ENCODE measurements at places on chromosomes 11 and 22.

DNA sequence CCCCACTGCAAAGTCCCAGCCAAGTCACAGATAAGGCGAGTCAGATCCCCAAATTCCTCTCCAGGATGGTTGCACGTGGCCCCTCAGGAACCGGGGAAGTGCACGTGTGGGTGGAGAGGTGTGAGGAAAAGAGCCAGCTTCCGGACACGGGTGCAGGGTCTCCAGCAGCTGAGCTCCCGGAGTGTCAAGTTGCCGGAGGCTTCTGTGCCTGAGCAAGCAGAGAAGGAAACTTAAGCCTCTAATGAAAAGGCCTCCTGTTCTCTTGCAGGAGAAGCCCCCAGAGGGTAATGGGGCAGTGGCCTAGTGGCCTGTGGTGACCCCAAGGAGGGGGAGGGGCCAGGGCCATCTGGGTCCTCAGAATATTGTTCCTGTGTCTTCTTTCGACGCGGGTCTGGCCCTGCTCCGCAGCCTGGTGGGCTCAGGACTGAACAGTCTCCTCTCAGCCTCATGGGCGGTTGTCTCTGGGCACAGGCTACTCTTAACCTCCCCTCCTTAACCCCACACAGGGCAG lies 147.9 kb downstream of the FEZ1 start:
- DNase-seq: no peak

- no peak for DNase-seq
Observed at GRCh38 chr22:29129808-29130140, 56.9 kb downstream of the KREMEN1 start.

GRCh38 chr22:27810609-27811151 lies 9.1 kb upstream of the MN1 start:
- peak; percentile 86 for DNase-seq

GRCh38 chr11:65814131-65814985 lies 19.4 kb upstream of the SNX32 start:
- no peak for DNase-seq

- peak; percentile 62 for DNase-seq
Observed at GRCh38 chr11:111602865-111603610, 789 bp downstream of the SIK2 start.

- DNase-seq: no peak
Observed at GRCh38 chr22:34903416-34903815, 162.5 kb upstream of the ISX start.

DNA sequence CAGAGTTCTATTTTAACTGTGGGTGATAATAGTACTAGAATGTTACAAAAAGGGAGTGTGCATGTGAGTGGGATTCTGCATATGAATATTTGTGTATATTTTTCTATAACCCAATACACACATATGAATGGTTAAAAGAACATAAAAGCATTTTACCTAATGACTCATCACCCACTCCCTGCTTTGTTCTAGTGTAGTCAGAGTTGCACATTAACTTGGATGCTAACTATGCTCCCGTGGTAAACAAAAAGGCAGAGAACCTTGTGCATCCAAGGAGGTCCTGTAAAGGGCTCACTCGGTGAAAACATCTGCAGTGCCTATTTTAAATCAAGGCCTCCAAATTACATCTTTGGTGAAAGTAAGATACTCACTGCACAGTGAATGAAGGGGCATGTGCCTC lies 1289.4 kb downstream of the LRRC4C start:
- DNase-seq: no peak

DNA sequence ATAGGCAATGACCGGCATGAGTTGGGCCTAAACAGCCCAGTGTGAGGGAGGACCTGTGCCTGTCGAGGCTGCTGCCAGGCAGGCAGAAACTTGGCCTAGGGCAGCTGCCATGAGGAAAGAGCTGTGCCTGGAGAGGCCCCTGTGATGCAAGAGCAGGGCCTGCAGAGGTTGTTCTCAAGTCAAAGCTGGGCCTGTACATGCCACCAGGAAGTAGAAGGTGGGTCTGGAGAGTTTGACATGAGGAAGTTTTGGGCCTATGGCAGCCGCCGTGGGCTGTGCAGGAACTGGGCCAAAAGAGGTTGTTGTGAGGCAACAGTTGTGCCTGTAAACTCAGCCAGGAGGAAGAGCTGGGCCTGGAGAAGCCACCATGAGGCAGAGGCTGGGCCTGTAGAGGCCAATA lies 43.2 kb downstream of the OR4C45 start:
- no peak for DNase-seq

GRCh38 chr22:31496735-31497146 lies 405 bp downstream of the SFI1 start:
- peak; percentile 47 for DNase-seq

- no peak for DNase-seq
Observed at GRCh38 chr11:89067264-89067663, 1.5 kb upstream of the GRM5 start.

GRCh38 chr11:133202816-133203215 lies 329.5 kb downstream of the OPCML start:
- DNase-seq: no peak

GRCh38 chr22:30876915-30877553 lies 91.5 kb downstream of the MORC2 start:
- DNase-seq: no peak

- no peak for DNase-seq
Observed at GRCh38 chr11:1839204-1839923, 583 bp downstream of the TNNI2 start.

DNA sequence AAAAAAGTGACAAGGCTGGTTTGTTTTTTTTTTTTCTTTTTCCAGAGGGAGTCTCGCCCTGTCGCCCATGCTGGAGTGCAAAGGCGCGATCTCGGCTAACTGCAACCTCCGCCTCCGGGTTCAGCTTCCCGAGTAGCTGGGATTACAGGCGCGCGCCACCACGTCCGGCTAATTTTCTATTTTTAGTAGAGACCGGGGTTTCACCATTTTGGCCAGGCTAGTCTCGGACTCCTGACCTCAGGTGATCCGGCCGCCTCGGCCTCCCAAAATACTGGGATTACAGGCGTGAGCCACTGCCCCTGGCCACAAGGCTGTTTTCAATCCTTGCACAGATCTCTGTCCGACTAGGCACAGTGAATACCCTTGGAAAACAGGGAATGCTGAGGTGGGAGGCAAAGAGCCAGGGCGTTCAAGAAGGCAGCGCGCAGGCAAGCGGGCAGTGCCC lies 566 bp downstream of the ATP6V1E1 start:
- DNase-seq: no peak

DNA sequence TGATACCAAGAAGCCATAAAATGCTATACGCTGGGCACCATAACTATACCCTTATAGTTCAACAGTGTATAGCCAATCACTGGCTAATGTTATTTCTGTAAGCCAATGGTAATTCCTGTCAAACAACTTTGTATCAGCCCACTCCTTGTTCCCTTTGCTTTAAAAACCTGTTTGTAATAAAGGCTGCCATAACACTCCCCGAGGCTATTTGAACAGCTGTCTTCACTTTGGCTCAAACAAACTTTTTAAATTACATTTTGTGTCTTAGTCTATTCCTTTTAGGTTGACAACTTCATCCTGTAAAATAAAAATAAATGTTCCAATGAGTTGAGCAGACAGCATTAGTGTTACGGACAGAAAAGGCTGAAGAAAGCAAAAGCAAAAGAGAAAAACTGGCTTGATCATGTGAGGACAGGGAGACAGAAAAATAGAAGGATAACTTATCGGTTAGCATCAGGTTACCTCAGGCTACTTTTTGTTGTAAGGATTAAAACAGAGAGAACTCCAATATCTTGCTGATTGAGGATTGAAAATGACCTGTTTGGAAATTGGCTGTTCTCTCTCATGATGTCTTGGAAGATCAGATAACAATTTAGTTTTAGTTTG lies 95.0 kb downstream of the AASDHPPT start:
- no peak for DNase-seq

DNA sequence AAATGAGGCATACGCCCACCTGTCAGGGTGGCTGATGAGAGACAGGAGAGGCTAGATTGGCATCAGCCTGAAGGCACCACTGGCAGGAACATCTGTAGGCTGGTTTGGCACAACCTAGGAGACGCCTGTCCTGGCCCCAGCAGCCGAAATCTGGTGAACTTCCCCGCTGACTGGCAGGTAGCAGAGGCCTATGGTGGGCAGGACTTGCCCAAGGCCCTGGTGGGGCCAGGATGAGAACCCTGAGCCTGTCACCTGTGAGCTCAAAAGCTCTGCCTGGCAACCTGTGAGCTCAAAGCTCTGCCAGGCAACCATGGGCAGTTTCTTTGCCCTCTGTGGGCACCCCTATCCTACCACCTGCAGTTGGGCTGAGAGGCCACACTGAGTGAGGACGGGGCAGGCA lies 2.5 kb downstream of the DERL3 start:
- DNase-seq: no peak

DNA sequence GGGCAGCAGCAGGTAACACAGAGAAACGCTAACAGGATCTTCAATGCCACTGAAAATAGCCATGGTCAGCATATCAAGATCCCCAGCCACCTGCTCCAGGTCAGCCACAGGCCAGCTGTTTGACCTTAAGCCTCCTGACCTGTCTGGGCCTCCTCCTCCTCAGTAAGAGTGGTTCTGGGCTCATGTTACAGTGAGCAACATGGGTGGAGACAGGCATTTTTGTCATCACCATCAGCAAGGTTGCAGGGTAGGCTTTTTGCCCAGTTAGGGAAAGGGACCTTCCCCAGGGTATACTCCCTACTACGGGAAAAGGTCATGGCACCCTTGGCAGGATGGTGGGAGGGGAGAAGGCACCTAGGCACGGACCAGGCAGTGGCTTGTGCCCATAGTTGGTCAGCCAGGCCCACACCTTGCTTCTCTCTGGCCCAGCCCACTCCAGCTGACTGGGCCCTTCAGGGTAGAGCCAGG lies 131.8 kb upstream of the PARVA start:
- no peak for DNase-seq

GRCh38 chr22:45994491-45995404 lies 17.8 kb upstream of the WNT7B start:
- peak; percentile 83 for DNase-seq

DNA sequence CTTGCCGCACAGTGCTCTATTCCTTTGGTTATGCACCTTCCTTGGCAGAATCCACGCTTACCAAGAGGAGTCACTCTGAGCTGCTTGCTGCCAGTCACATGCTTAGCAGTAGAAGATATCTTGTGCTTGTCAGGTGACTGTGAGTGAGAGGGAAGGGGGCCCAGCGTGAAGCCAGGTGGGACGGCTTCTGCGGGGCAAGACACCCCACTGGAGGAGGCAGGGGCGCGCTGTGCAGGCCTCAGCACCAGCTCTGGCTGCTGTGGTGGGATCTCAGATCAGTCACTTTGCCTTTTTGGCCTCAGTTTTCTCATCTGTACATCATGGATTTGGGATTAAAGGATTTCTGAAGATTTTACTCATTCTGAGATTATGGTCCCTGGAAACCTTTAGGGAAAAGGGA lies 63.9 kb upstream of the B3GAT1 start:
- no peak for DNase-seq

DNA sequence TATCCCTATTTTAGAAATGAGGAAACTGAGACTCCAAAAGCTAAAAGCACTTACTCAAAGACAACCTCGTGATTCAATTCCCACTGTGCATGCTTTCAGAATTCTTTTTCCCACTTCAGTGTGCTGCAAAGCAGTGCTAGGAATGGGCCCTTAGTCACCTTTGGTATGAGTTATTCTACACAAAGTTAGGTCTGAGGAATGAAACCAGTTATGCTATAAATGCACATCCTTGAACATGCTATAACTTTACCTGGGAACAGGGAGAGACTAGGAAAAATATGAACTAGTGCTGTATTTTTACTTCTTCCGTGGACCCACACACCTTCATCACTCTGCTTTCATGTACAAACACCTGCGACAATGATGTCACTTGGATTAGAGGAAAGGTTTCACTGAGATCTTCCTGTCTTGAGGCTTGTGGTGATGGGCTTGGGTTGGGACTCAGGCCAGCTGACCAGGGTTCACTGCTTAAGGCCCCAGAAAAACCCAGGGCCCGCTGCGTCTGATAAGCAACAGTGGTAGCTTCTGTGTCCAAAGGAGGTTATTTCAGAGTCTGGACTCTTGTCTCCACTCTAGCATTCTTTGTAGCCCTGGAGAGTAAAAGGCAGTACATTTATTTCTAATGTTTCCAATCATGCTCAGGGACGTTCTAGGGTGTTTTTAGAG lies 81.6 kb downstream of the ZC3H12C start:
- DNase-seq: no peak

GRCh38 chr11:18566406-18566805 lies 22.1 kb downstream of the UEVLD start:
- DNase-seq: no peak

GRCh38 chr11:22666325-22666687 lies at the start of gene GAS2:
Gene GAS2, plus strand, starts transcription at chr11:22666611. Its CDS starts 8,259 bp downstream, at chr11:22674870.
- DNase-seq: no peak

DNA sequence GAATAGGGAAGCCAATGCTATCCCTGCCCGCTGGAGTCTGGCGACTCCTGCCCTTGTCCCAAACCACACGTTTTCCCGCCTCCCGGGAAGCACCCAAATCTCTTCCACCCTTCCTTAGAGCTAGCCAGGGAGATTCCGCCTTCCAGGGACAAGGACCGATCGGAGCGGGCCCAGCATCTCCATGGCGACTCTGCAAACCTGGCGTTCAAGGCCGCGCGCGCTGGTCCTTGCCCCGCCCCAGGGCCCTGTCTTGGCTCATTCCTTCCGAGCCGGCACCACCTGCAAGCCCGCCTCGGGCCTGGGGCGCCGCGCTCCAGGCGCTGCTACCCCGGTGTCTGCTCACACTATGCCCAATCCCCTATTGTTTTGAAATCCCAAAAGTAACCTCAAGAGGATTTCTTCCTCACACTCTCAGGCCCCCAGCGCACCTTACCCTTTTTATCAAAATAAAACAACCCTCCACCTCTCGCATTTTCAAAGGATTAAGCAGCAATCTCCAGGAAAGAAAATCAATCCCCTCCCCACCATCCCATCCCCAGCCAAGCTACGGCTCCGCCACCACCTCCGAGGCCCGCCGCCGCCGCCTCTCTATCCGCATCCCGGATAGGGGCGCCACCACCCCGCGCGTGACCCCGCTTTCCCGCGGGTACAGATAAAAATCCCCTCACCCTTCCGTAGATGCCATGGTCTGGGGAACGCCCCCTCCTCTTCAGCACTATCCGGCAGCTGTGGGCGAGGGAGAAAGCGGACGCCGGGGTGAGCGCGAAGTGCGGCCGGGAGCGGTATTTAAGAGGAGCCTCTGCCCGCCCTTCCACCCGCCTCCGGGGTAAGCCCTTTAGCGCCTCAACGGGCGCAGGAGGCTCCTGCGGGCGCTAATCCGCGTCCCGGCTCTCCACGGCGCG lies 825 bp downstream of the SLC1A2 start:
- peak; percentile 63 for DNase-seq

GRCh38 chr11:57345555-57346211 lies 7.5 kb downstream of the P2RX3 start:
- DNase-seq: peak; percentile 86

- no peak for DNase-seq
Observed at GRCh38 chr11:64349404-64349803, 9.4 kb downstream of the CCDC88B start.

- DNase-seq: peak; percentile 44
Observed at GRCh38 chr22:43862074-43862881, at the start of gene SULT4A1. Gene SULT4A1, minus strand, starts transcription at chr22:43862513. Its CDS starts 131 bp downstream, at chr22:43862382.

DNA sequence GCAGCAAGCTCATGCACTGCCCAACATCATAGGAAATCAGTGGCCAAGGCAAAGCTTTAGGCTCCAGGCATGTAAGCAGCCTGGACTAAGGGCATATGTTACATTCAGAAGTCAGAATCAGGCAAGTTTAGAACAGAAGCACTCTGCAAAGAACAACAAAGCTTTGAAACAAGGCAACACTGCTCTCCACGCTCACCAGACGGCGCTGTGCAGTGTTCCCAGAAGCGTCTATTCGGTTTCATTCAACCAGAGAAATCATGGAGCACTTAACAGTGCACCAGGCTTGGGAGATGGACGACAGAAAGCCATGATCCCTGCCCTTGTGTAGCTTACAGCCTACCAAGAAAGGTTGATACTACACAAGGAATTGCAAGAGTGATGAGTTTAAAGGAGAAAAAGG lies 555.8 kb downstream of the BUD13 start:
- DNase-seq: peak; percentile 55

- DNase-seq: no peak
Observed at GRCh38 chr11:28838741-28839140, 730.6 kb downstream of the METTL15 start.

Data from AG20443 (cell line).